ENCODE measurements at places on chromosomes 1 and 21.

- no peak for DNase-seq
Measured at GRCh38 chr21:33847588-33848248, 67.9 kb downstream of the ATP5PO start.

GRCh38 chr1:155471891-155472290 is 90.7 kb downstream of the ASH1L start:
- no peak for DNase-seq

DNA sequence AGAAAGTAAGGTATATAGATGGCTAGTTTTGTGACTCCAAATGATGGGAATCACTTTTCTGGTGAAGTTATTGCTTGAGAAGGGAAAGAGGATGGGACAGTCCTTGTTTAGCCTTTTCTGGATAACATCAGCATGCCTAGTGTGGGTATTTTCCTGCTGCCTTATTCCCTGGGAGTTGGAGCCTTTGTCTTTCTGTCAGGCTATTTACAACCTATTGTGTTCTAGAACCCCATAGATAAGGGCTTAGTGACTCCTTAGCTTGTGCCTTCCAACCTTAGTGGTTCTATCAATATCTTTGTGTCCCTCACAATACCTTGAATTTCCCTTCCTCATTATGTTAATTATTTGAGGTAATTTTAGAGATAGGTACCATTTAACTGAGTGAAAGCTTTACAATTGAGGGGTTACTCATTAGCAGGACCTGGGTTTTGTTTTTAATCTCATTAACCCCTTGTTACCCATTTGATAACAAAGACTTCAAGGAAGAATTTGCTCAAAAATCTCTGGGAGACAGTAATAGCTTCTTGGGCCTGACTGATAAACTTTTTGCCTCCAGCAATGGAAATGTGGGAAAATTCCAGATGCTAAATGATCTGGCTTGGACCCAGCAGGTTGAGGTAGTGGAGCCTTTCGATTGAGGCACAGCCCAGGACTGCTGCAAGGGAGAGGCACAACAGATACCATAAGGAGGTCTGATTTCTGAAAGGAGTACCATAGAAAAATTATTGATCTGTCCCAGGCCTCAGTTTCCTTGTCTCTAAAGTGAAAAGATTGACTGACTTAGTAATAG is 49.0 kb downstream of the CACHD1 start:
- DNase-seq, result no peak

DNA sequence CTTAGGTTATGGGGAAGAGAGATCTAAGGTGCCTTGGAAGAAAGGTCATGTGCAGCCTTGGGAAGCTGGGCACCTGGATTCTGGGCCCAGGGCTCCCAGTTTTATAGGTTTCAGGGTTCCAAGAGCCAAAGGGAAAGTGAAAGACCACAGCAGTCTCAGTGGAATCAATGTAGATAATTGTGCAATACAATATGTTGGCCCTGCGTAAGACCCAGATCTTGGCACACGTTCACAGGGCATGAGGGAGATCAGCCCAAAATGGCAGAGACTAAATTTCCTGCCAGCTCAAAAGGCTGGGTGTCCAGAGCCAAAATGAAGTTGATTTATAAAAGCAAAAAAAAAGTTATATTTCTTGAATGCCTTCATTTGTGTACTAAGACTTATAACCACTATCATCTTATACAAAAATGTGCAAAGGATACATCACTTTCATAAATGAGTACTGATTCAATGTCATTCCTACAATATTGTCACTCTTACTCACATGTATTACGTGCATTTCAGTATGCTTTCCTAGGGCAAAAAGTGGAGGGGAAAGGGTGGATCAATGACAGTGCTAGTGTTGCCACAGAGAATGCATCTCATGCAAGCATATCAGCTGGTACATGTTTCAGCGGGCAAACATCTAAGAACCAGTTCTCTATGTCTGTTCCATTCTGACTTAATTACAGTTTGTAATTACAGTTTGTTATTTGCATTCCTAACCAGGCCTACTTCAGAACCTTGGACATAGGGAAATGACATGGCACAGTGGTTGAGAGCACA is 22.5 kb upstream of the NPL start:
- DNase-seq, result no peak

- peak; percentile 51 for DNase-seq
Measured at GRCh38 chr1:243924188-243924587, 74.1 kb upstream of the AKT3 start.
